Panc1 (cell line): ENCODE measurements at places on chromosomes 5 and 9. TPM values are rescaled to one million over a fixed set of nuclear protein-coding genes. Genes with fewer than 3 reads are reported as not detected.

The PGM5 gene
- total RNA-seq = 0.21 TPM

DNA sequence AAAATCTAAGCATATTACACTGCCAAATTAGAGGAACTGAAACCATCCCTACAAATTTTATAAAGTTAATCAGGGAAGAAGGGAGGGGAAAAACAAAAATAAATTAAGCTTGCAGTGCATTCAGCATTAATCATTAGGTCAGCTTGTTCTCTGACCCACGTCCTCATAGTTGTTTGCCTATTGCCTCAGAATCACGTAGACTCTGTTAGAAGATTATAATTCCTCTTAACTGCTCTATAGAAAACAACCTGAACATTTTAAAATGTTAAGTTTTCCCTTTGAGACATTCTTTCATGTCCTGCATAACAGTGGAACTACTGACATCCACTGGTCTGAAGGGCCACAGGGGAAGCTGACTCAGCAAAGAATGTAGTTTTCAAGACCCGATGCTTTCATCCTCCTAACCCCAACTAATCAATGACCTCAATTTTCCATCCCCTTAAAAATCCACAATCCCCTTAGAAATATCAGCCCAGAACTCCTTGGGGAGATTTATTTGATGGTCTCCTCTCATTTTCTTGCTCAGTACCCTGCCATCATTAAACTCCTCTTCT, 112.4 kb downstream of the FBXO4 start:
- no peak for DNase-seq

DNA sequence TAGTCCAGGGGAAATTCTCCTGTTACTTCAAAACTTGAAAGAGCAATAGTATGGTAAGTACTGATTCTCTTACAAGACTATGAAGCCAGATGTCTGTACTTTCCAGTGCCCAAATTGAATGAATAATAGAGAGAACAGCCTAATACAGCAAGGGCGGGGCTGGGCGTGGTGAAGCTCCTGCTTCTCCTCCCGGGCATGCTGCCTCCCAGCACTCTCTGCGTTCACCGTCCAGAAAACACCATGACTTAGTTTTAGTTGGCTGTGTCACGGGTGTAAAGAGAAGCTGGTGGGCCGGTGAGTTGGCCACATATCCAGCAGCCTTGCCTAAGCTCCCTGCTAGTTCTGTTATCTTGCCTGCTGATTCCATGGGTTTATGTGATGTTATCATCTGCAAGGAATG, 40.7 kb upstream of the ADAMTS2 start:
- no peak for DNase-seq

GRCh38 chr5:177183142-177183541, 49.6 kb downstream of the NSD1 start:
- no peak for DNase-seq

GRCh38 chr9:21141427-21141882, at the start of gene IFNW1:
Gene IFNW1 (minus strand): TSS chr9:21141832. CDS start chr9:21141570, 262 bp downstream.
- DNase-seq = no peak

DNA sequence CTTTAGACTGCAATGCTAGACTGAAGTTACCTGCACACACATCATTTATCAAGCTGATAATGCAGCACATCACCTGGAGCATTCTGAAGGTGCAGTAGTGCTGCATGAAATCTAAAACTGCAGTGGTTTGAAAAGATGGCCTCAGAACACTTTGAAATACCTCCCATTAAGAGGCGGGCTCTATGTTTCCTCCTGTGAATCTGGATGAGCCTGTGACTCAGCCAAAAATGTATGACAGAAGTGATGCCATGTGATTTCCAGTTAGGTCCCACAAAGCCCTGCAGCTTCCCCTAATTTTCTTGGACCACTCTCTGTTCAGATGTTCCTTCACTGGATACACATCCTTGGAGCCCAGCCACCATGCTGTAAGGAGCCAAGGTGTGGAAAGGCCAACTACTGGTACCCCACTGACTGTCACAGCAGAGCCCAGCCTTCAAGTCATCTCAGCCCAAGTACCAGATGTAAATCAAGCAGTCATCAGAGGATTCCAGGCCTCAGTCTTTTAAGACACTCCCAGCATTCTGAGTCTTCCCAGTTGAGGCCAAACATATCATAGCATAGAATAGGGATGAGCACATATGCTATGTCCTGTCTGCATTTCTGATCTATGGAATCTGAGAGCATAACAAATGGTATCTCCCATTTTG, 27.2 kb upstream of the DEPDC1B start:
- DNase-seq = no peak
